ENCODE measurements at places on chromosomes 4 and X.

GRCh38 chr4:186151499-186151898 is 39.9 kb upstream of the CYP4V2 start:
- no peak for DNase-seq

DNA sequence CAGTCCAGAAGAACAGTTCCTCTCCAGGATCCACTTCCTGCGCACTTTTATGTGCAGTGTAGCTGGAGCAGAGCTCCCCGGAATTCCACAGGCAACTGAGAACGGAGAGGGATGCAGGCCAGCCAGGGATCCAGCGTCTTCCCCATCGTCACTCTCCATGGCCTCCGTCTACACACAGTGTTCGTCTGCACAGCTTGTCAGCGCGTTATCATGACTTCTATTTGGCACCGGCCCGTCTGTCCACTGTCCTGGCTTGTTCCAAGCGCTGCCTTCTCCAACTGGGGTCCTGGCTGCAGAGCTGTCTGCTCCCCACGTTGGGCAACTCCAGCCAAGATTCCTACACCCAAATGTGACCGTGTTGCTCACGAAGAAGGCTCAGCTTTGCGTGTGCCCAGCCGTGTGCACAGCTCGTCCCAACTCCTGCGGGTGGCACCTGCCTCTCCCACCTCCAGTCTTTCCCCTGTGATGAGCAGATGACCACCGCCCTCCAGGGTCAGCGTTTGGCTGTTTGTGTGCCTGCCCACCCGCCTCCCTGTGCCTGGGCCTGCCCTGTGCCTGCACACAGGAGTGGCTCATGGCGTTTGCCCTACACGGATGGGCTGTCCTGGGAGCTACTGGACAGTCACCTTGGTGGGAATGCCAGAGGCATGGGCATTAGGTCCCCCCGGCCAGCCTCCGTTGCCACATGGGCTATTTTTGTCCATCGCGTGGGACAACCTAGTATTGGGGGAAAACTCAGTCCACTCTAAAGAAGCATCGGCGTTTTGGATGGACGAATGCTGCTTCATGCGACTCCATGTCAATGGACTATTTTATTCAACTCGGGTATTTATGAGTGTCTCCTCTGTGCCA is 2.2 kb upstream of the CTBP1 start:
- DNase-seq = no peak

- no peak for DNase-seq
These were observed 68.5 kb downstream of the NPNT start for GRCh38 chr4:105963461-105964400.

DNA sequence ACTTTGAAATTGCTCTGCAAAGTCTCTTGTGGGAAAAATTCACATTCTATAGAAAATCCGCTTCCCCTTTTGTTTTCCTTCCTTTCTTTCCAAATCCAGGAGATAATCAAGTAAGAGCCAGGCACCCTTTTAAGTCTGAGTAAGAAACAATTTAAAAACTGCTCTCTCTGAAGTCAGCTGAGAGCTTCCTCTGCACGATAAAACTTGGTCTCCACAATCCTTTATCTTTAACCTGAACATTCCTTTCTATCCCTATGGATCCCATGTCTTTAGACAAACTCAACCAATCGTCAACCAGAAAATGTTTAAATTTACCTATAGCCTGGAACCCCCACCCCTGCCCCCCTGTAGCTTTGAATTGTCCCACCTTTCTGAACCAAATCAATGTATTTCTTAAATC is 1723.6 kb upstream of the AGA start:
- DNase-seq = no peak

DNA sequence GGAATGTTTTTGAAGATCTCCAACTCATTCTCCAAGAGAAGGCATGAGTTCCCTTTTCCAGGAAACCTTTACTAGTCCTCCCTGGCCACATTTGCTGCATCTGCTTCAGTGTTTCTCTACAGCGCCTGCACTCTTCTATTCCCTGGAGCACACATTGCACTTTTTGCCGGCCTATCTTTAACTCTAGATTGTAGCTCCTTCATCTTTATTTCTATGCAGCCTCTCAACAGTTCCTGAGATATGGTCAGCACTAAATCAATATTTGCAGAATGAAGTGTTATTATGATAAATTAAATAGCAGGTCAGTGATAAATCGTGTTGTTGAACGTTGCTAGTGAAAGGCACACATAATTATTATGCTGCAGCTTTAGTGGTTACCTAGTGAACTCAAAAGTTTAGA is 88.3 kb downstream of the VCX3A start:
- no peak for DNase-seq

GRCh38 chr4:152643153-152644035 is 36.4 kb downstream of the TMEM154 start:
- peak; percentile 7 for DNase-seq

DNA sequence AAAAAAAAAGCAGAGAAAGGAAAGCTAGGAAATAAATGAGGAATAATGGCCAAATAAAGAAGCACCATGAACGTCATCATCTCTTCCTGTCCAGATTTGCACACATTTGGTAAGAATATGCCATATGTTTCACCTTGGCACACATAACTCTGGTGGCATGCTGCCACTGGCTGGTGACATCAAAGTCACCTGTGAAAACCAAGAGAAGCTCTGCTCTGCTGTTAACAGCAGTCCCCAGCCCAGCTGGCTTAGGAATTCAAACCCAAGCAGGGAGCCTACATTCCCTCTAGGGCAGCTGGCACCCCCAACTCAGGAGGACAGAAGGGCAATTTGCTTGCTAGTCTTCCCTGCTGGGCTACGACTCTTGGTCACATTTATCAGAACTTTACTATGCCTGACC is 77.6 kb downstream of the RASL11B start:
- DNase-seq = no peak

- no peak for DNase-seq
These were observed 120.9 kb upstream of the DDIT4L start for GRCh38 chr4:100311181-100311580.

DNA sequence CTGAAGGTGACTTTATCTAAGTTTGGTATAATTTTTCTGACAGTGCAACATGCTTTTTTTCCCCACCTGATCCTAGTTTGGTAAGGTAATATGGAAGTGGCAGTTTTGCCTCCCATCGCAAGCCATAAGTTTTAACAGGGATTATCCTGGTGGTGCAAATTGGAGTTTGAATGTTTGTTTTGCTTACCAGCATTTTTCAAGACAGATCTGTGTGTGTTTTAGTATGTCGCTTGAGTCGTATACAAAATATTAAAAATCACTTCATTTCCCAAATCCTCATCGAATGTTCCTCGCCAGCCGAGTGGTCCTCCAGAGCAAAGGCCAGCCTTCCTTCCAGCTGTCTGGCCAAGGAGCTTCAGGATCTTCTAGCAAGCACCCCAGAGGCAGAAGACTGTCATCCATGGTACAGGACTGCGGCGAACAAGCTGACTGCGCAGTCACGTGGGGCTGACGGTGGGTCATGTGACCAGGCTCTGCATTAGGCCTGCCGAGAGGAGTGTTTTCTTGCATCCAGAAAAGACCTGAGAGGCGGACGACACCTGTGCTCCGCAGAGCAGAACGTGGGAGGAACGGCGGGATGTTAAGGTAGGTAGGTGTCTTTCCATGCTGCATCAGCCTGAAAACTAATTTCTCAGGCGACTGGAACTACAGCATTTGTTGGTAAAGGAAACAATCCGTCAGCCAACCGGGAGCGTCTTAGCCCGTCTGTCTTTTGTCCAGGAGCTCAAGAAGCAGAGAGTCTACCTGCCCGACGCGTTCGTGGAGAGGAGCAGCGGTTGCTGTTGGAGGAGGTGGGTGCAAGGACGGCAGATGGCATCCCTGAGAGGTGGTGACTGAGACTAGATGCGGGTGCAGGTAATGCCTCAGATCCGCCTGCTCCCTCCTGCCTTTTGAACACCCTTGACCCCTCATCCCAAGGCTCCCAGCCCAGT is at the start of gene GPRASP3:
TSS of gene GPRASP3 (plus strand) at position 507 of the 932 bp plus-strand sequence. CDS start 28,253 bp downstream, outside the sequence.
- peak; percentile 75 for DNase-seq

- DNase-seq = no peak
These were observed 983.2 kb upstream of the IGFBP7 start for GRCh38 chr4:58093352-58093751.

DNA sequence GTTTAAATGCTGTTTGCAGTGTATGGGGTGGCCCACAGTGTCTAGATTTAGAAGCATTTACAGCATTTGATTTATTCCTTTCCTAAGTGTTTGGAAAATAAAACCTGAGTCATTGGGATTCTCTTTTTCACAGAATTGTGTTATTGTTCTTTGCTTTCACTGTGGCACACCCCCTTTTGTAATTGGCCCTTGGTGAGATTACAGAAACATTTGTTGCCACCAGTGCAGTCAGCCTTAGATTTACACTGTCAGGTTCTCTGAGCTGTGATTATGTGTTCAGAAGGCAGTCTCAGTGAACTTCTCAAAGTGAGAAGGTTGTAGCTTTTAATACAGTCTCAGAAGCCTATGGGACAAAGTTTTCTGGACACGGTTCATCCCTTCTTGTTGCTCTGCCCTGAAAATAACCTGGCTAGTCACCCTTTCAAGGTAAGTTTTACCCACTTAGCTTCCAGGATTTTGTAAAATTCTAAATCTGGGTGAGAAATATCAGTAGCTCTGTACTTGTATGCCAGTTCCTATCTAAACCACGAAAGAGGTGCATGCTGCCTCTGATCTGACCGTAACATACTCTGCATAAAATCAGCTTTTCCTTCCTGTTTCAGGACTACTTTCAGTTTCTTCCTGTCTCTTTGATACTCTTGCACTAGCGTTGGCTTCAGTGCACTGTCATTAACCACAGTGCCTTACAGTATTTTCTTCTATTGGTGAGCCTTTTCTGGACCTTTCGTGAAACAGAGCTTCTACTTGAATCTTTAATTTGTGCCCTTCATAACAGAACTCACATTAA is 12.6 kb downstream of the RUFY3 start:
- DNase-seq = no peak

DNA sequence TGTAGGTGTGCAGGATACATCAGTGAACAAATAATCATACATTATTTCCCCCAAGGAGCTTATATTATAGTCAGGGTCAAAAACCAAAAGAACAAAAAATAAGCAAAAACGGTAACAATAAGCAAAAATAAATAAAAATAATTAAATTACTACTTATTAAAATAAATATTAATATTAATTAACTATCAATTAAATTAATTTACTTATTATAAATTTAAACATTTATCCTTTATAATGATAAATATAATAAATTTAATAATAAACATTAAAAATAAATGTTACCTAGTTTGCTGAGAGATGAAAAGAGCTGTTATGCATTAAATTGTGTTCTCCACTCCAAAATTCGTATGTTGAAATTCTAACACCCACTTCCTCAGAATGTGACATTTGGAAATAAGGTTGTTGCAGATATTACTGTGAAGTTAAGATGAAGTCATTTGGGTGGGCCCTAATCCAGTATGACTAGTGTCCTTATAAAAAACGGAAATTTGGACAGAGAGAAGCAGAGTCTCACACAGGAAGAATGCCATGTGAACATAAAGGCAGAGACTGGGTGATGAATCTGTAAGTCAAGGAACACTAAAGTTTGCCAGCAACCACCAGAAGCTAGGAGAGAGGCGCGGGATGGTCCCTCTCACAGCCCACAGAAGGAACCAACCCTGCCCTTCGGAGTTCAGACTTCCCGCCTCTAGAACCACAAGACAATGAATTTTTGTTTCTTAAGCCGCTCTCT is 67.2 kb upstream of the IBSP start:
- DNase-seq = no peak

DNA sequence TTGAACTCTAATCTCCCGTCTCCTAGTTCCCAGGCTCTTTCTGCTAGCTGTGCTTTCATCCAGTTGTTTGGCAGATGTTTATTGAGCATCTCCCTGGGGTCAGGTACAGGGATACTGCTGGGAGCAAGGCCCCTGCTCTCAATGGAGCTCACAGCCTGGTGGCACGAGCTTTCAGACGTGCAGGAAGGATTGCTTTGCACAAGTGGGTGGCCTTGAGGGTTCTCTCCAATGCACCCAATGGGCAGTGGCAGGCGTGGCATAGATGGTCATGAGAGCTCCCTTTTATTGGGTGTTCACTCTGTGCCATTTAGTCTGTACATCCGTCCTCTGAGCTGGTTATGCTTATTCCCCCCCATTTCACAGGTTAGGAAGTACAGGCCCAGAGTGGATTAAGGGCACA is 235.2 kb downstream of the EVC2 start:
- DNase-seq = no peak

GRCh38 chr4:6475492-6476020 is 3.1 kb upstream of the PPP2R2C start:
- DNase-seq = no peak

DNA sequence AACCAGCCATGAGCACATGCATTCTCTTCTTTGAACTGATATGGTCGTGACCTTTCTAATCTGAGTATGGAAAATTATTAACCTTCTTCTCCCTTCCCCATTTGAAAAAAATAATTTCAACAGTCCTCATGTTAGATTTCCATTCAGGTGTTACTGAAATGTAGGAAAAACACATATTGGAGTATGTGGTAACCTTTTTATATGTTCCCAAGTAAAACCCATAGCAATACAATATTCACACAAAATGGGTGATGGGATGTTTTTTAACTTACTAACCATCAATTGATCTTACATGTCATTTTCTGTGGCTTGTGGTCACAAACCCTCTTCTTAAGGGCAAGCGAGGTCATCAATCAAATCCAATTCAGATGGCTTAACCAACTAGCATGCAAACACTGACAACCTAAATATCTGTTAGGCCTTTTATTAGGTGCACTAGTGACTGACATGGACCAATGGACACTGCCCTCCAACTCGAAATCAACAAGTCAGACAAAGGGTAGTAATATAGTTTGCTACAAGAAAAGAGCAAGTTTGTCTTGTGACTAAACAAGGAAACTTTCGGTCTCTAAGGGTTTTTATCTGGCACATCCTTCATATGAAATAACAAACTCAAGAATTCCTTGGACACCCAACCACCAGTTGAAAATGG is 74.3 kb downstream of the CAMK2D start:
- no peak for DNase-seq
